ENCODE measurements at places on chromosomes 4 and X.
A peak's percentile ranks its signal among the peaks of the same experiment; 100 is the strongest.

DNA sequence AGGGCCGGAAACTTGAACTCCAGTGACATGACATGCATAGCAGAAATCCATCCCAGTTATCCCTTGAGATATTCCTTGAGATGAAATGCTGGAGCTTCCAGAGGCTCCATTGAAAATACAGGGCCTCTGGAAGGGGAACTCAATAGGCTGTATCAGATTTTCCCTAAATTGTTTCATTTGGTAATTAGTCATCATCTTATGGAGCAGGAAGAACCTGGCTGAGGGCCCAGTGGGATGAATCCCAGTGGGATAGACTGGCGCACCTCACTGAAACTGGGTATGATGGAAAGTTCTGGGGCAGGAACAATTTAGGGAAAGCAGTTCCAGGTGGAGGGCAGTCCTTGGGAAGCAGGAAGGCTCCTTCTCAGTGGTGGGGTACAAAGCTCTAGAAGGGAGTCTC lies 307.8 kb upstream of the DIPK2B start:
- DNase-seq, result no peak

GRCh38 chrX:12007881-12008280 lies 130.4 kb upstream of the FRMPD4 start:
- no peak for DNase-seq

DNA sequence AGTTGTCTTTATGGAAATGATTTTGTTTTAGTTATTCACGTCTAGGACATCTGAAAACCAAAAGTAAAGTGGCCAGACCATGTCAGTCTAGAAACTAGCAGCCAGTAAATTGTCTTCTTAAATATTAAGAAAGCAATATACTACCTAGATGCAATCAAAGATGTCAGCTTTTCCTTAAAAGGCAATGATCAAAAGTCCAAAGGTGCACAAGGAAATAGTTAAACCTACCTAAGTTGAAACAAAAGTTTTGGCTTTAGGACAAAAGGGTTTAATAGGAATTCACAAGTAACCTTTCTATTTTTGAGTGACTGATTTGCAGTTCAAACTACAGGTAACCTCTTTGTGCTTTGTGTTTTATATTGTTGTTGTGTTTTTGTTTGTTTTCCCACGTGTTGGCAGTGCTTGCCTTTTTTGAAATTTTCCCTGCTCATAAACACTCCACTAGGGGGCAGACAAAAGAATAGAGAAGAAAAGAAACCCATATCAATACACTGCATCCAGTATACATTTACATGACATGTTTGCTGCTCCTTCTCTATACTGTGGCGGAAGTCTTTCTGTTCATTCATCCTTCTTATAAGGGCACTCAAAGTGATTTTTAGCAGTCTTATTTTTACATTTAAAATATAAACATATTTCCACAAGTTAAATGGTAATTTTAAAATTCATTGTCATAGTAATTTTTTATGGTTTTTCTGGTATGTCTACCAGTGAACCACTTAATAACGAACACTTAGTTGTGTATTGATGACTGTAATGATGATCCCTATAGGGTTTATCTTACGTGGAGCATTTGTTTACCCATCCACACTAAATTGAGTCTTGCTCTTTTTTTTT lies 62.7 kb downstream of the GAB1 start:
- no peak for DNase-seq

GRCh38 chrX:21963731-21964405 lies 23.4 kb downstream of the SMS start:
- no peak for DNase-seq

- DNase-seq, result no peak
Measured at GRCh38 chrX:16994736-16995135, 48.3 kb downstream of the REPS2 start.

- no peak for DNase-seq
Measured at GRCh38 chr4:12499693-12500092, 984.4 kb downstream of the RAB28 start.

GRCh38 chr4:71429106-71429505 lies 90.3 kb downstream of the SLC4A4 start:
- DNase-seq, result no peak

DNA sequence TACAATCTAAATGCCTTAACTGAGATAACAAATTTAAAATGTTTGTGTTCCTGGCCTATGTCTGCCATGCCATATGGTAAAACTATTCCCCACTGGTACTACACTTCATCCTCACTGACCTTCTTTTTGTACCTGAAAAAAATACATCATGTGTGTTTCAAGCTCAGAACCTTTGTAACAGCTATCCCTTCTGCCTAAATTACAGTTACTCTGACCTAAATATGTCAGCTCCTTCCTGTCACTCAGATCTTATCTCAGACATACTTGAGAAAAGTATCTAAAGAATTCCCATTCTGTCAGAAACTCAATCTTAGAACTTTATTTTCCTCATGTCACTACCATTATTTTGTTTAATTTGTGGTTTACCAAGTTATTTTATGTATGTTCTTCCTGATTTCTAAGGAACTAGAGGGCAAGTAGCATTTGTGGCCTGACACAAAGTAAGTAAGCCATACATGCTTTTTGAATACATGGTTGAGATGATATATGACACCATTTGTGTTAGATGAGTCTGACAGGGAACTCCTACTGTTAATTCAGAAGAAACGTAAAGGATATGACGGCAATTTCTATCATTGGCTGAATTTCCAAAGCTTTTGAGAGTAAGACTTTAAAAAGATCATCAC lies 456.5 kb upstream of the NDST3 start:
- no peak for DNase-seq

- no peak for DNase-seq
Measured at GRCh38 chrX:152072236-152072635, 66.1 kb downstream of the MAGEA10 start.

DNA sequence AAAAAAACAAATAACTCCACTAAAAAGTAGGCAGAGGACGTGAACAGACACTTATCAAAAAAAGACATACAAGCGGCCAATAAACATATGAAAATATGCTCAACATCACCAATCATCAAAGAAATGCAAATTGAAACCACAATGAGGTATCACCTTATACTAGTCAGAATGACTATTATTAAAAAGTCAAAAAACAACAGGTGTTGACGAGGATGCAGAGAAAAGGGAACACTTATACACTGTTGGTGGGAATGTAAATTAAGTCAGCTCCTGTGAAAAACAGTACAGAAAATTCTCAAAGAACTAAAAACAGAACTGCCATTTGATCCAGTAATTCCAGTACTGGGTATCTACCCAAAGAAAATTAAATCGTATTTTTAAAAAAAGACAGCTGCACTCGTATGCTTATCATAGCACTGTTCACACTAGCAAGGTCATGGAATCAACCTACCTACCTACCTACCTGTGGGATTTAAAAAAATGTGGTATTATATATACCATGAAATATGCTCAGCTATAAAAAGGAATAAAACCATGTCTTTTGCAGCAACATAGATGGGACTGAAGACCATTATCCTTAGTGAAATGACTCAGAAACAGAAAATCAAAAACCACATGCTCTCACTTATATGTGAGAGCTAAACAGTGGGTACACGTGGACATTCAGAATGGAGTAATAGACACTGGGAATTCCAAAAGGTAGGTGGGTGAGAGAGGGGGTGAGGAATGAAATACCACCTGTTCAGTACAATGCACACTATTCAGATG lies 24.8 kb upstream of the PTPN13 start:
- DNase-seq, result no peak

DNA sequence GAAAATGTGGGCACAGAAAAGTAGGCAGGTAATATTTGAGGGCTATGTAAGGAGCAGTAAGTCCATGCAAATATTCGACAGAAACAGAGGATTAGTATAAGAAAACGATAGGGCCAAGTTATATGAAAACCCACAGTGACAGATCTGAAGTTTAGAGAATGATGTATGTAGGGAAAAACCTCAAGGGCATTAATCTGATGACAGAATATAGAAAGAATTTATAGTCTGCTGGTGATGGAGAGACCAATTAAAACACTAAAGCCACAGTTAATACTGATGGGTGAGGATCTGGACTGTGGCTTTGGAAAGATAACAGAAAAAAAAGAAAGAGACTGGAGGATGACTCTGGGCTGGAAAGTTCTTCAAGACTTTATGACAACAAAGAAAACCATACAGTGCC lies 169.7 kb downstream of the PALLD start:
- DNase-seq, result no peak

DNA sequence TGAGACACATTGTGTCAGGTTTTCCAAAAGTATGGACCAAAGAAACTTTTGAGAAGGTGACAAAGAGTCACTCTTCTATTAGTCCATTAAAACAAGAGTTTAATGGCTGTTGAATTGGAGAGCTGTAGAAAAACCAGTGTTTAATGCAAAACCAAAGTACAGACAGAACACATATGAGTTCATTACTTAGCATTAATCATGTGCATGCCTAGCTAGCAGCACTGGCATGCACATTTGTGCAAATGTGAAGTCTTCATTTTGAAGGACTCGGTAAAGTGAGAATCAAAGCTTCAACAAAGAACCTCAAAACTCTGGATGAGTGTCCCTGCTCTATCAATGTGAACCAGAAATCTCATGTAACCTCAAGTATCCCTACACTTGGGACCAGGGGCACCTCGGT lies 256.3 kb upstream of the PPARGC1A start:
- no peak for DNase-seq

GRCh38 chrX:110004731-110005369 lies 1.9 kb downstream of the TMEM164 start:
- no peak for DNase-seq

DNA sequence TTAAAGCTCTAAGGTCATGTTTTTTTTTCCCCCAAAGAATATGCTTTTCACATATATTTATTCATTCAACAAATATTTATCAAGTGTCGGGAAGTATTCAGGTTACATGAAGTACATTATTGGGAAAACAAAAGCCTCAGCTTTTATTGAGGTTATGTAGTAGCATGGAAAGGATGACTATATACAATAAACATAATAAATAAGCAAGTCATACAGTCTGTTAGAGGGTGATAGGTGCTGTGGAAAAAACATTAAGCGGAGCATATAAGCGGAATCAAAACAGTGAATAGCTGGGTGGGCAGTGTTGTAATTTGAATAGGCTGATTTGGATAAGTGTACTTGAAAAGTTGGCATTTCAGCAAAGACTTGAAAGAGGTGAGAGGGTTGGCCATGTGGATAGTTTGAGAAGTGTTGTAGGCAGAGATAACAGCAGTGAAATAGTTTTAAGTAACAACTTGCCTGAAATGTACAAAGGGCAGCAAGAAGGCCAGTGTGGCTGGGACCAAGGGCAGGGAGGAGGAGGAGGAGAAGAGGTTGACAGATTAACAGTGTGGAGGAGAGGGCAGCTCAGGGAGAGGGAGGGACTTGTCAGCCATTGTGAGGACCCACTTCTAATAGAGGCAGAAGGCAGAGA lies 558.7 kb downstream of the SPRY1 start:
- DNase-seq, result no peak

DNA sequence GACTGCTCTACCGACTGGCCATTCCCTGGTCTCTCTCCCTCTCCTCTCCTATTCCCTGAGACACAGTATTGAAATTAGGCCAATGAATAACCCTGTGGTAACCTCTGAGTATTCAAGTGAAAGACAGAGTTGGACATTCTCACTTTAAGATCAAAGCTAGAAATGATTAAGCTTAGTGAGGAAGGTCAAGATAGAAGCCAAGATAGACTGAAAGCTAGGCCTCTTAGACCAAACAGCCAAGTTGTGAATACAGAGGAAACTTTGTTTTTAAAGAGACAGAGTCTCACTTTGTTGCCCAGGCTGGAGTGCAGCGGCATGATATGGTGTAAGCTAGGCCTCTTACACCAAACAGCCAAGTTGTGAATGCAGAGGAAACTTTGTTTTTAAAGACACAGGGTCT lies 64.6 kb downstream of the KDM6A start:
- DNase-seq, result no peak

DNA sequence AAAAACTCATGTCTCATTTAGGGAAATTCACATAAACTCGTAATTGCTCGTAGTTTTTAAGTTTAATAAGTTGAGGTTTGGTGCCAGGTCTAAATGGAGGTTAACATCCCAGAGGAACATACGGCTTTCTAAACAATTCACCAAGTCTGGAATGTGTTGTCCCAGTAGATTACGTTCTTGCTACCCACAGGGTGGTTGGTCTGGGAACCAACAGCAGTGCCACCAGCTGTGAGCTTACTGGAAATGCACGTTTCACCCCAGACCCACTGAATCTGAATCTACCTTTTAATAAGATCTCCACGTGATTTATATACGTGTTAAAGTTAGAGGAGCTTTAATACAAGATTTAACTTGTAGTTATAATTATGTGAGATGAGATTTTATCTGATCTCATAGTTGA lies 134.3 kb downstream of the BMPR1B start:
- no peak for DNase-seq

GRCh38 chrX:116009861-116010710 lies 160.5 kb upstream of the AGTR2 start:
- DNase-seq, result peak; percentile 2

GRCh38 chrX:102712981-102713625 lies 855 bp downstream of the GPRASP2 start:
- peak; percentile 31 for DNase-seq

DNA sequence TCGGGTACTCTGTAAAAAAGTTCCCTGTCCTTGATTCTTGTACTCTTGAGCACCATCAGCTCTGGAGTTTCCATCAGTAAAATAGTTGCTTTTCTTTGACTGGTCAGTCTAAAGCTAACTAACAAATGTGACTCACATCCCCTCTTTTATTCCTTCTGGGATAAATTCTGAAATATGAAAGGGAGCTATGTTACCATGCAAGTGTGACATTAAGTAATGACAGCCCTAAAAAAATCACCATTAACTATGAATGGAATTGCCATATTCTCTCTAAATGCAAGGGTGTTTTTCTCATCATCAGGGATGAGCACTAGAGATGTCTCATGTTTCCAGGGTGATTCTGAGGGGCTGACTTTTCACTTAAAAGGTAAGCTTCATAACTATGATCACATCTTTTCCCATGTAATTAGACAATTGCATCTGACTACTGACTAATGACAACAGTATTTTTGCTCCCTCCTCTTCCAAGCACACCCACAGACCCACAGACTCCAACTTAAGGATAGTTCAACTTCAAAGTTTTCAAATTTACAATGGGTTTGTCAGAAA lies 26.9 kb upstream of the RASGEF1B start:
- no peak for DNase-seq

DNA sequence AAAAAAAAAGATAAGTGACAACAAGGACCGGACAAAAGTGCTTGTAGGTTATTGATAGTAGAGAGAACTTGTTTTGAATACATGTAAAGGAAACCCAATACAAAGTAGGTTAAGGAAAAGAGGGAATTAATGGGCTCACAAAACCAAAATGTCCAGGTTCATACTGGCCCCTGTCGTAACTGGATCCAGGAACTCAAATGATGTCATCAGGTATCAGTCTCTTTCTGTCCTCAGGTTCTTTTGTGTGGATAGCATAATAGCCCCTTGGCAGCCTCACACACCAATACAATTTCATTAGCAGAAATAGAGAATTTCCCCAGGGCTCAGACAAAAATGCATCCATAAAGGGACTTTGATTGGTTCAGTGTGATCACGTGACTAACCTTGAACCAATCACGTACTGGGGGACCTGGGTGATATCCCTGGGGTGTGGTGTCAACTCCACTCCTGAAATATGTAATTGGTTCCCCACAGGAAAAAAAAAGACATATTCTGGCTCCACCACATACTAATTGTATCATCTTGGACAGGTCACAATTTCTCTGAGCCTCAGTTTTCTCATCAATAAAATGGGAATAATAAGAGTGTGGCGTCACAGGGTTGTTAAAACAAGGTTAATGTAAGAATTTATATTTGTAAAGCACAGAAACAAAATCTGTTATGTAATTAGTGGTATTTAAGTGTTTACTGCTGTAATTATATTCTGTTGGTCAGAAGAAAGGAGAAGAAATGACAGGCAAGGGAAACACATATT lies 174.8 kb downstream of the PDGFRA start:
- DNase-seq, result no peak

All from H7 (cell line).